ENCODE measurements at places on chromosomes 6 and 20. TPM values are rescaled to one million over a fixed set of nuclear protein-coding genes. Genes with fewer than 3 reads are reported as not detected.
A peak's percentile ranks its signal among the peaks of the same experiment; 100 is the strongest.

The NFKBIL1 gene
- total RNA-seq: 17.4 TPM

The GNMT gene
- total RNA-seq: 0.29 TPM

The KPNA5 gene
- 20.1 TPM for total RNA-seq

The NEURL2 gene
- total RNA-seq: 6.0 TPM

The BEND6 gene
- 0.95 TPM for total RNA-seq

DNA sequence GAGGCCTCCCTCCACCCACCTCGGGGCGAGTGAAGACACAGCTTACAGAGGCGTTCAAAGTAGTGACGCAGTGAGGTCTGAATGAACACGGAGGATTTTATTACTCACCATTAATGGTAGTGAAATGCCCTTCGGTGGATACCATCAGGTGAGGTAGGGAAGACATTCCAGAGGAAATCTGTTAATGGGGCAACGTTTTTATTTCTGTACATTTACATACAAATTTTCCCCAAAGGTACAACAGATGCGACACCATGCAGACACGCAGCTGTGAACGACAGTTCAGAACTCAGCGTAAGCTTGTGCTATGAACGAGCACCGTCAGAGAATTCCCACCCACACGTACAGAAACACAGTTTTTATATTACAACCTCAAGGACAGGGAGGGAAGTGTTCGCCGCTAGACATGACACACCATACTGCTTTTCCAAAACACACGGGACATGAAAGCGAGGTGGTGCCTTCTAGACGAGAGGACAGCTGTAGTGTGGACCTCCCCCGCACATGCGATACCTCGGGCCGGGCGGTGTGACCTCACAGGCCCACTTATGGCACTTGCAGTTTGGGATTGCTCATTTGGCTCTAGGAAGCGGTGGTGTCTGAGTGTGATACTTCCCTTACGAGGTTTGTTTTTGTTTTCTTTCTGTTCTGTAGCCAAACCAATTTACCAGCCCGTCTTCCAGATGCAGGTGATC lies 10.7 kb downstream of the PSMG4 start:
- DNase-seq: no peak
- no peak overlapping the region for H3K4me3 ChIP-seq
- no peaks in the 10 kb centered on the region for H3K4me1 ChIP-seq
- H3K27ac ChIP-seq: no peak overlapping the region
- H3K27me3 ChIP-seq: no peaks in the 10 kb centered on the region

DNA sequence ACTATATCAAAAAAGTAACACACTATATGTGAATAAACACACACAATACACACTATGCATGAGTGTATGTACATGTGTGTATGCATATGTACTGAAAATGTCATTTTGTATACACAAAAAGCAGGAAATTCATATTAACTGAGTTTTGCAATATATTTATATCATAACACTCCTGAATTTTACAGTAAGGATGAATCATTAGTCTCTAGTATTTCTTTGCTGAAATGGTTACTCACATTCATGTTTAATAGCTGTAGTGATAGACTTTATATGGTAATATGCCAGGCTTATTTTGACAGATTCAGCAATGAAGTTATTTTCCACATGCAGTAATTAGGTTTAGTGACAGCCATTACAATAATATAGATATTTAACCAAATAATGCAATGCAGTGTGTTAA lies 1216.2 kb upstream of the CITED2 start:
- no peak overlapping the region for H3K27ac ChIP-seq
- H3K36me3 ChIP-seq: no peaks in the 10 kb centered on the region
- H3K4me1 ChIP-seq: peaks cover 6% of the 10 kb centered on the region
- peak overlapping the region; percentile 42 for H3K4me3 ChIP-seq
- DNase-seq: no peak

DNA sequence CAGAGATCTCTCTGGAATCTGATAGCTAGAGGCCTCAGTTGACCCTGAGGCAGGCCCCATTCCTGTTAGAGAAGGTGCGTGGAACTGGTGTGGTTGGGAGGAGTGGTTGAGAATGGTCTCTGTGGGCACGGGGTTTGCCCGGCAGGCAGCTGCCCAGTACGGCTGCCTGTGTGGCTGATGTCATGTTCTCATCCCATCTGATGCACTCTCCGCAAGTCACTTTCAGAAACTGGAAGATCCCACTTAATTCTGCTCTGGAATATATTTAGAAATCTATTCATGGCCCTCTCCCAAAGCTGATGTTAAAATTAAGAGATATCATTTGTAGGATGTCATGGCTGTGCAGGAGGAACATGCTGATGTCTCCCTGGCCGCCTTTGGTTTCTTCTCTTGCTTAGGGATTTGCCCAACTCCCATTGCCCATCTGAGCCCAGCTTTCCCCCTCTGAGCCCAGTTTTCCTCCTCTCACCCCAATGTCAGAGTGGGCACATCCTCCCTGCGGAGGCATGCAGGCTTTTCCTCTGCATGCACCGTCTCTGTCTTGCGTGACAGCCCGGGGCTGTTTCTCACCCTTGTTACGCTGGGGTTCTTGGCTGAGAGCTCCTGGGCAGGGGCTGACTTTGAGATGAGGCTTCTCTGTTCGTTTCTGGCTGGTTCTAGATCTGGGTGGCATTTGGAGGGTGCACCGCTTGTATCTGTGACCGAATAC lies 21.0 kb downstream of the PHACTR3 start:
- no peaks in the 10 kb centered on the region for H3K27me3 ChIP-seq
- H3K4me1 ChIP-seq: no peaks in the 10 kb centered on the region
- no peak for DNase-seq
- H3K27ac ChIP-seq: no peak overlapping the region

GRCh38 chr6:34145161-34146020 lies 496 bp downstream of the GRM4 start:
- H3K4me3 ChIP-seq: peak overlapping the region; percentile 75
- H3K4me1 ChIP-seq: no peaks in the 10 kb centered on the region
- H3K36me3 ChIP-seq: no peaks in the 10 kb centered on the region
- no peak overlapping the region for H3K27ac ChIP-seq
- peak; percentile 86 for DNase-seq
- H3K27me3 ChIP-seq: peaks cover 74% of the 10 kb centered on the region

GRCh38 chr6:1144842-1145767 lies 166.8 kb upstream of the FOXQ1 start:
- no peak overlapping the region for H3K27ac ChIP-seq
- H3K4me1 ChIP-seq: no peaks in the 10 kb centered on the region
- H3K27me3 ChIP-seq: peaks cover 4% of the 10 kb centered on the region
- DNase-seq: no peak

DNA sequence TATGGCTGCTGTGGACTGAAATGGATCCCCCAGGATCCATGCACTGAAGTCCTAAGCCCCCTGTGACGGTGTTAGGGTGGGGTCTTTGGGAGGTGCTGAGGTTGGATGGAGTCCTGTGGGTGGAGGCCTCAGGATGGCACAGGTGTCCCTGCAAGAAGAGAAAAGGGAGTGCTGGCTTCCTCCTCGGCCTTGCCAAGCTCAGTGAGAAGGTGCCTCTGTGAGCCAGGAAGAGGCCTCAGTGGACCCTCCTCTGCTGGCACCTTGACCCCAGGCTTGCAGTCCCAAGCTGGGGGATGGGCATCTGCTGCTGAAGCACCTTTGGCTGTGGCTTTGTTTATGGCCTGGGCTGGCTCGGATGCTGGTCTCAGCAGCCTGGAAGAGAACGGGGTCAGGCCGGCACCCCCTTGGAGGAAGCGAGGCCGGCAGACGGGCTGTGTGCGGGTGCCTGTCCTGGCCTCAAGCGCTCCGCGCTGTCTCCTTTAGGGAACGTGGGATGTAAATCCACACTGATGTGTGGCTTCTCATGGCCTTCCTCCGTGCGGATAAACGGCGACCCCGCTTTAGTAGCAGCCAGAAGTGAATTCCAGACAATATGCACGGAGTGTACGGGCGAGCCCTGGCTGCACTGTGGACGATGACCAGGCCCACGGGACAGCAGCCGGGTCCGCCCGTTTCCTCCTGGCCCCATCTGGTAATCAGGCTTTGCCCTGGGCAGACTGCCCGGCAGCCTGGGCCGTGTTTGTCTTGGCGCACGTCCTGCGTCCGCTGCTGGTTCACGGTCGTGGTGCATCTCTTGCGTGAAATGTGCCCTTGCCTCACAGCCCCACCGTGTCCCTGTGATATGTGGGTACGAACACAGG lies 182.6 kb downstream of the ERMARD start:
- H3K4me1 ChIP-seq: no peaks in the 10 kb centered on the region
- no peaks in the 10 kb centered on the region for H3K27me3 ChIP-seq
- no peak for DNase-seq
- no peak overlapping the region for H3K4me3 ChIP-seq

GRCh38 chr6:43149265-43149664 lies 21.8 kb upstream of the SRF start:
- H3K36me3 ChIP-seq: peaks cover 52% of the 10 kb centered on the region
- H3K4me1 ChIP-seq: no peaks in the 10 kb centered on the region
- H3K4me3 ChIP-seq: no peak overlapping the region
- DNase-seq: no peak

DNA sequence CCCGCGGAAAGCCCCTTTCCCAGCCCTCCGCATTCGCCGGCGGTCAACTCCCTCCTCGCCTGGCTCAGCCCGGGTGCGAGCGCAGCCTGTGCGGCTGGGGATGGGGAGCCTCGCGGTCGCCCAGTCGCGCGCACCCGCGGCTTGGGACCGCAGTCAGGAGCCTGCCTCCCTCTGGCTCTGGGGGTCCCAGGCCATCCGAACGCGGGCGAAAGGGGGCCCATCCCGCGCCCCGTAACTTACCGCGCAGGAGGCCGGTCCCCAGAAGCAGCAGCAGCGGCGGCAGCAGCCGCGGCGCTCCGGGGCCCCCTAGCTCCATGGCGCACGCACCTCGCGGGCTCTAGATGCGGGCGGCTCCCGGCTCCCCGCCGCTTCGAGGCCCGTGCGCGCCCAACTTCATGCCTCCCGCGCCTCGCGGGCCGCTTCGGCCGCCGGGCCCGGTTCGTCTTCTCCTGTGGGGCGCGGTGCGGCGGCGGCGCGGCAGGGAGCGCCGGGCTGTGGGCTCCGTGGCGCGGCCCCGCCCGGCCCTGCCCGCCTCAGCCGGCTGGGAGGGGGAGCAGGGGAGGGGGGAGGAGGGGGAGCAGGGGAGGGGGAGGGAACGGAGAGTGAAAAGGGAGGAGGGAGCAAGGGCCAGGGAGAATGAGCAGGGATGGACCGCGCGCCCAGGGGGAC lies at the start of gene CHRNA4:
Gene CHRNA4 (minus strand): TSS at position 500 of the 669 bp plus-strand sequence. CDS start 184 bp downstream, at position 316.
- peaks cover 28% of the 10 kb centered on the region for H3K27me3 ChIP-seq
- no peak within 1 kb of the TSS for H3K4me3 ChIP-seq
- H3K4me1 ChIP-seq: no peaks in the 10 kb centered on the region

Data from endodermal cell (in vitro differentiated cells).